Esophagus squamous epithelium (tissue), 5 donors: ENCODE measurements at places on chromosomes 7 and 10. TPM values are rescaled to one million over a fixed set of nuclear protein-coding genes. Genes with fewer than 3 reads are reported as not detected.

DNA sequence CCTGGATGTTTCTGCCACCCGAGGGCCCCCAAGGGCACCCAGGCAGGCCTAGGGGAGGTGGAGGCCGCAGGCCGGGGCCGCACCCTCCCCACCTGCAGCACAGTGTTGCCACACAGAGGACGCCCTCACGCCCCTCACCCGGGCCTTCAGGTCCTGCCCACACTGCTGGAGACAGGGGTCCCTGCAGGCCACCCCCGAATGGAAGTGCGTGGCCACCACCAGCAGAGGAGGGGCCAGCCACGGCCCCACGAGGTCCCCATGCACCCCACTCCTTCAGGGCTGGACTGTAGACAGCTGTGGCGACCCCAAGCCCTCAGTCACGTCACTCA, 35.4 kb downstream of the ADAP1 start:
- no peak for DNase-seq
- H3K27me3 ChIP-seq, result peaks cover 5% of the 10 kb centered on the region
- no peak overlapping the region for H3K27ac ChIP-seq
- H3K36me3 ChIP-seq, result peaks cover 5% of the 10 kb centered on the region
- peaks cover 13% of the 10 kb centered on the region for H3K4me1 ChIP-seq

DNA sequence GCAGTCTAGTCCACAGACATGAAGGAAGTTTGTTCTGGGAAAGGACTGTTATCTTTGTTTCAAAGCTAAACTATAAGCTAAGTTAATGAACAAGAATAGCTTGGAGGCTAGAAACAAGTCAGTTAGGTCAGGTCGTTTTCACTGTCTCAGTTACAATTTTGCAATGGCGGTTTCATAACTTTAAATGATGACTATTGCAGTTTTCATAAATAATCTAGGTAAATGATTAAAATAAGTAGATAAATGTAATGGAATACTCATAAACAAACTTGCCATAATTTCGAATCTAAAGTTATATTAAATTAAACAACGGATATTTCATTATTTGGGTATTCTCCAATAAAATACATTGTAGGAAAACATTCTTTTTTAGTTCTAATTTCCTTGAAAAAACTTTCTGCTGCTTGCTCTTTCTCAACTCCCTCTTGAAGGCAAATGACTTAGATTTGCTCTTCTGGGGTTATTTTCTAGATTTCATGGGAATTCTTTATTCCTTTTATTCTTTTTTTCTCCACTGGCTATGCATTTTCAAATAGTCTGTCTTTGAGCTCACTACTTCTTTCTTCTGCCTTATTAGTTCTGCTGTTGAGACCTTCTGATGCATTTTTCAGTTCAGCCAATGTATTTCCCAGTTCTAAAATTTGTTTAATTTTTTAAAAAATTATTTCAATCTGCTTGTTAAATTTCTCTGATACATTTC, 103.8 kb upstream of the APBB1IP start:
- H3K27me3 ChIP-seq, result no peaks in the 10 kb centered on the region
- no peak overlapping the region for H3K4me3 ChIP-seq
- no peaks in the 10 kb centered on the region for H3K4me1 ChIP-seq
- no peaks in the 10 kb centered on the region for H3K36me3 ChIP-seq
- no peak for DNase-seq
- no peak overlapping the region for H3K27ac ChIP-seq

The WDR86 gene
- 0.53 TPM for total RNA-seq

DNA sequence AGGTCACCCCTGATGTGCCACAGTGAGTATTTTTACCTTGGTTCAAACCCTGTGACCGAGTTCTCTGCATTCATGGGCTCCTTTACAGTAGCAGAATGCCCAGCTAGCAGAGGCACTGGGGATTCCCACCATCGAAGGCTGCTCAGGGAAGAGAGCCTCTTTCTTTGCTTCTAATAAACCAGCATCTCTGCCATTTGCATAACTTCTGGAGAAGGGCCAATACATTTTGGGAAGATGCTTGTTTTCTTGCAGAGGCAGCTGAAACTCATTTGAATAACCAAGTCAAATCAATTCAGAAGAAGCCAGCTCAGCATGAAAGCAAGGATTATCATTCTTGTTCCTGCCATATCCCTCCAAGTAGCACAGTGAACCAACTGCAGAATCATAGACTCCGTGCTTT, 82.9 kb upstream of the WDR11 start:
- no peaks in the 10 kb centered on the region for H3K36me3 ChIP-seq
- H3K27me3 ChIP-seq, result no peaks in the 10 kb centered on the region
- DNase-seq, result no peak

The VWDE gene
- total RNA-seq, result 0.62 TPM

- no peaks in the 10 kb centered on the region for H3K27me3 ChIP-seq
- H3K4me1 ChIP-seq, result peaks cover 10% of the 10 kb centered on the region
- no peak for DNase-seq
- no peak overlapping the region for H3K27ac ChIP-seq
- no peaks in the 10 kb centered on the region for H3K36me3 ChIP-seq
These were observed 5.6 kb upstream of the GIMAP8 start for GRCh38 chr7:150444674-150445365.

DNA sequence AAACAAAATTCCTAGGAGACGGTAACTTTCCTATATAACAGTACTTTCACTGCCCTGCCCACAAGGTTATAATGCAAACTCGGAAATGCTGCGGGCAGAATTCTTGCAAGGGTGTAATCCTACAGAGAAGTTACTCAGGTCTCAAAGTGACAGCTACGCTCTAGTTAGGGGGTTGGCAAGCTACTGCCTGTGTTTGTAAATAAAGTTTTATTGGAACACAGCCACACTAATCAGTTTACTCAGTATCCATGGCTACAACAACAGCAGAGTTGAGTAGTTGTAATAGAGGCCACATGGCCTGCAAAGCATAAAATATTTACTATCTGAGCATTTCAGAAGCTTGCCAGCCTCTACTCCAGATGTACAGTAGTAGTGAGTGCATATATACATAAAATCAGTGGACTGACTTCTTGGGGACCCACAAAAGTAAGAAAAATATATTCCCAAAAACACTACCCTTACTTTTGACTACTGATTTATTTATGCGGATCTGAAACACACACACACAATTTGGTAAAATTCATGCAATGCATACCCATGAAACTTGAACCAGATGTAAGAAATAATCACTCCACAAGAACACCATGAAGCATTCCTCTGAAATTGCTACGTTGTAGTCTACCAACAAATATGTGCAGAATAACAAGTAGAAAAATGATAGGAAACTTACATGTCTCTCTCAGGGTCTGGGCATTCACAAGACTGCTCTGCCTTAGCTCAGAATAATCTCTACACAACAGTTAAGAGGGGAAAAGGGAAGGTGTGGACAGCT, 53.0 kb downstream of the SMURF1 start:
- H3K4me3 ChIP-seq, result no peak overlapping the region
- no peak for DNase-seq
- peaks cover 5% of the 10 kb centered on the region for H3K4me1 ChIP-seq
- H3K27me3 ChIP-seq, result no peaks in the 10 kb centered on the region
- H3K27ac ChIP-seq, result no peak overlapping the region

The RAB19 gene
- 0.57 TPM for total RNA-seq

DNA sequence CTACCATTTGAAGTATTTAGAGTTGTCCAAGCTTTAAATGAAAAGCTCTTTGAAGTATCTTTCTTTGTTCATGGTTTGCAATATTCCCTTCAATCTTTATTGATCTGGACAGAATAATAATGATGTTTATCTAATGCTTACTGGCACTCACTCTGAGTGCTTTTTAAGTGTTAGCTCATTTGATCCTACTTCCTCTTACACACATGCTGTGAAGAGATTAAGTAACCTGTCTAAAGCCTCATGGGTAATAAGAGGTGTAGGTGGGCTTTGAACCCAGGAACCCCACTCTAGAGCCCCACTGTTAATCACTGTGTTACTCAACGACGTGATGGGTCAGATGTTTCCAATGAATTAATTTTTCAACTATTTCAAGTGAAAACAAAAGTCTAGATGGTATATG, 31.1 kb upstream of the ADD3 start:
- H3K4me1 ChIP-seq, result no peaks in the 10 kb centered on the region
- no peak for DNase-seq
- no peak overlapping the region for H3K27ac ChIP-seq
- no peaks in the 10 kb centered on the region for H3K36me3 ChIP-seq

- DNase-seq, result no peak
- no peak overlapping the region for H3K27ac ChIP-seq
- H3K4me3 ChIP-seq, result no peak overlapping the region
- H3K4me1 ChIP-seq, result no peaks in the 10 kb centered on the region
- H3K36me3 ChIP-seq, result no peaks in the 10 kb centered on the region
These were observed 522.6 kb downstream of the DNAJB9 start for GRCh38 chr7:109092268-109092667.

- no peaks in the 10 kb centered on the region for H3K4me1 ChIP-seq
- no peaks in the 10 kb centered on the region for H3K36me3 ChIP-seq
- no peaks in the 10 kb centered on the region for H3K27me3 ChIP-seq
- H3K4me3 ChIP-seq, result no peak overlapping the region
These were observed 131.9 kb downstream of the TNS3 start for GRCh38 chr7:47449810-47450590.

The PITX3 gene
- total RNA-seq, result not detected

The NEURL1 gene
- total RNA-seq, result not detected

The STK17A gene
- 34.4 TPM for total RNA-seq

GRCh38 chr7:8343556-8343955, 81.6 kb upstream of the ICA1 start:
- DNase-seq, result no peak
- H3K4me3 ChIP-seq, result no peak overlapping the region
- no peaks in the 10 kb centered on the region for H3K27me3 ChIP-seq
- H3K4me1 ChIP-seq, result no peaks in the 10 kb centered on the region

The EVX1 gene
- not detected for total RNA-seq

DNA sequence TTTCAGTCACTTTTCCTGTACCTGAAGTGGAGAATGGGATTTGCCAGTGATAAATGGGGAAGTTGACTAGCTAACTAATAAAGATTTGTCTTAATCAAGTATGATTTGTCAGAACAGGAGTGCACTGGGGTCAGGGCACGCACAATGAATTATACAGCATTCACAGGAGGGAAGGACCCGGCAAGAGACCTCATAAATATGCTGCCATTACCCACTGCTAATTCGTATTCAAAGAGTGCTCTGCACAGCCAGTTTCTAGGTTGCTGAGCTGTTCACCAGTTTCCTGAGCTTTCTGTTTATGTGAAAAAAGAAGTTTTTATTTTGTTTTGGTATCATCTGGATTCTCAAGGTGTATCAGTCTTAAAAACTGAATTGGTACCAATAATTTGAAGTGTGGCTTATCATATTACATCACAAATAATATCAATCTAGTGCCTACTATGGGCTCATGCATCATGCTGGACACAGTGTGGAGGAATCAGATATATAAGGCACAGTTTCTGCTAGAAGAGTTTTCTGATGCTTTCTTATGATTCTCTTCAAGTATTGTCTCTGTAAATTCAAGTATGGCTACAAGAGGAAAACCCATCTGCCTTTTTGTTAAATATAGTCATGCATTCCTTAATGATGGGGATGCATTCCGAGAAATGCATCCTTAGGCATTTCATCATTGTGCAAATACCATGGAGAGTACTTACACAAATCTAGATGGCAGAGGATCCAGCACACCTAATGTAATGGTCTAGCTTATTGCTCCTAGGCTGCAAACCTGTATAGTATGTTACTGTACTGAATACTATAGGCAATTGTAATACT, 202.2 kb downstream of the VTI1A start:
- no peak overlapping the region for H3K4me3 ChIP-seq
- H3K36me3 ChIP-seq, result no peaks in the 10 kb centered on the region
- no peaks in the 10 kb centered on the region for H3K27me3 ChIP-seq
- H3K27ac ChIP-seq, result no peak overlapping the region

GRCh38 chr7:106216517-106216922, 68.3 kb downstream of the NAMPT start:
- H3K27ac ChIP-seq, result peak overlapping the region; percentile 83
- H3K27me3 ChIP-seq, result no peaks in the 10 kb centered on the region
- no peak for DNase-seq
- H3K36me3 ChIP-seq, result no peaks in the 10 kb centered on the region
- peaks cover 52% of the 10 kb centered on the region for H3K4me1 ChIP-seq
- no peak overlapping the region for H3K4me3 ChIP-seq

DNA sequence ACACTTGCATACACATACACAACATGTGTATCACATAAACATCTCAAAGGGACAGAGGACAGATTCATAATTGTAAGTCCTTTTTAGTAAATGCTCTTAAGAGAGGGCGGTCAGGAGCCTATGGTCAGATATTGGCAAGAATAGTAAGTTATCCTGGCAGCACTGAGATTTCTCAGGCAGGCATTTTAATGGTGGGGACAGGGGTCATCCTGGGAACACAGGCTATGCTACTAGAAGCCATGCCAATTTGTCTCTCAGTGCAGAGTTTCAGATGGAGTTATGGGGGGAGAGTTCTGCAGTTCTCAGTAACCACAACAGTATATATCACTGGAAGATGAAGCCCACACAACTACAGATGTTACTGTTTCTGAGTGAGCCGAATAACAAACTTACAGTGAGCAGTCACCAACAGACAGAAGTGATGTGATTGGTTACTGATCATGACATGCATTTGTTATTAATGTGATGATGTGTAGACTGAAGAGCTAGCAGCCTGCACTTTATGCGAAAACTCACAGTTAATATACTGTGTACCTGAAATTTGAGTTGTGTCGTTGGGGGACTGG, 16.4 kb downstream of the ZNF487 start:
- H3K4me1 ChIP-seq, result peaks cover 34% of the 10 kb centered on the region
- DNase-seq, result no peak
- H3K27me3 ChIP-seq, result no peaks in the 10 kb centered on the region
- no peaks in the 10 kb centered on the region for H3K36me3 ChIP-seq
- peak overlapping the region; percentile 92 for H3K27ac ChIP-seq
